Activated T-helper 1 cell treated with anti-CD3 and anti-CD28 coated beads, Interleukin-2, amount 50 U/mL, for 16 hours (primary cell): ENCODE measurements at places on chromosomes 11 and 22.

GRCh38 chr11:100629671-100630070 lies 57.4 kb upstream of the ARHGAP42 start:
- DNase-seq: no peak

- no peak for DNase-seq
Observed at GRCh38 chr11:65116370-65117205, 913 bp downstream of the ZNHIT2 start.

DNA sequence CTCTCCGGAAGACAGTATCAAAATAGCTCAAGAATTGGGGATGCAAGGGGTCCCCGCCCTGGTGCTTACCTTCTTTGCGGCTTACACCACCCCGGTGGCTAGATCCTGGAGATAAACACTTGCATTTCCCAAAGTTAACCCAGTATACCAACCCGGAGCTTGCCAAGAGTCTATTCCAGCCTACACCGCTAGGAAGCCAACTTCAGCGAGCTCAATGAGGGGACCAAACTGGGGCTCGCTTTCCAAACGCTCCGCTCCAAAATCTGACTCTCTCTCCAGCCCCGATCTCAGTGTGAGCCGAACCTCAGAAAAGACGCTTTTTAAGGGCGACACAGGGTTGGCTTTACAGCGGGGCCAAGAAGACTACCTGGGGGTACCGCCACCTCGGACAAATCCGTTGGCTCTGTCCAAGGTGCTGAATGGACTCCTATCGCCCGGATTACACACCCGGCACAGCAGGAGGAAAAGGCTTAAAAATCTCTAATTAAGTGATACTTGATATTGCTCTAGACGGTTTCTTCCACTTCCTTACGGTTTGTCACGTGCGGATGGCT lies 20.1 kb upstream of the BDNF start:
- no peak for DNase-seq

DNA sequence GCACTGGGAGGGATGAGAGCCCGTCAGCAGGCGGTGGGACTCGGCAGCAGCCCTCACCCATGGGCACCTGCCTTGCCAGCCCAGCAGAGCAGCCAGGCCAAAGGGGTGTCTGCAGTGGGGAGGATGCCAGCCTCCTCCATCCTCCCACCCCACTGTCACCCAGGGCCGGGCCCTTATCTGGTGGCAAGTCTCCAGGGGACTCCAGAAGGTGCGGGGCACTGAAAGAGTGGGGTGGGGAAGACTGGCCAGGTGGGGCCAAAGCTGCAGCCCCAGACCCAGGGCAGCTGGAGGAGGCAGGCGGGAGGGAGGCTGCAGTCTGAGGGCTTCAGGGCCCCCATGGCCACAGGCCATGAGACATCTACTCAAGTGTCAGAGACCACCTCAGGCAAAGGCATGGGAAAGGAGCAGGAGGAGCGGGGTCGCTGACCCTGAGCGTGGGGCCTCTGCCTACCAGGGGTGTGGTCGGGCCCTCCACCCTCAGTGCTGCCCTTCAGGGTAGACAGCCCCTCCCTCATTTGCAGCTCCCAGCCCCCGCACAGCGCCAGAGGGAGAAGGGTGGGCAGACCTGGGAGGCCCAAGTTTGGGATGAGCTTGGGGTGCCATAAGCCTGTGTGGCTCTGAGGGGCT lies 3.5 kb downstream of the DGCR6L start:
- no peak for DNase-seq

DNA sequence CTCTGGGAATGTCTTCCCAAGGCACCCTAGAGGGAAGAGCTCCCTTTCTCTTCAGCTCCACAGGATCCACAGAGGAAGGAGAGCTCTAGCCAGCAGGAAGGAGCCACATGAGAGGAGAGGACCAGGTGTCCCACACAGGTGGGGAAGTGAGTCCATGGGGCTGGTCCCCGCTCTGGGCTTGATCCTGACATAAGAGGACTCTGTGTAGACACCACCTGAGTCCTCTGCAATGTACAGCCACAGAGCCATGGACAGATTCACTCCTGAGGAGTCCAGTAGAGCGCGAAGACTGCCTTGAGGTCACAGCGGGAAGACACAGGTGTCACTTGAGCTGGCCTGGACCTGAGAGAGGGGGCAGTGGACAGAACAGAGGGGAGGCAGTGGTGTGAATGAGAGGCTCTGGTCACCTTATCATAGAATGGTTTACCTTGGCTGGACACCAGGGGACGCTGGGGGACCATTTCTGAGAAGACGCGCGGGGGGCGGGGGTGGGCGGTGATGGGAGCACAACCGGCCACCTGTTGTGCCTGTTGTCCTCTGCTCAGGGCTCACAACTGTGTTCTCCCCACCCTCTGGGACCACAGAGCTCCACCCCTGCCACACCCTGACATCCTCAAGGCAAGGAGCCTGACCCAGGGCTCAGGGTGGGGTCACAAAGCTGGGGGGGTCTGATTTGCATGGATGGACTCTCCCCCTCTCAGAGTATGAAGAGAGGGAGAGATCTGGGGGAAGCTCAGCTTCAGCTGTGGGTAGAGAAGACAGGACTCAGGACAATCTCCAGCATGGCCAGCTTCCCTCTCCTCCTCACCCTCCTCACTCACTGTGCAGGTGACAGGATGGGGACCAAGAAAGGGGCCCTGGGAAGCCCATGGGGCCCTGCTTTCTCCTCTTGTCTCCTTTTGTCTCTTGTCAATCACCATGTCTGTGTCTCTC lies 128.2 kb downstream of the ZNF280B start:
- no peak for DNase-seq

DNA sequence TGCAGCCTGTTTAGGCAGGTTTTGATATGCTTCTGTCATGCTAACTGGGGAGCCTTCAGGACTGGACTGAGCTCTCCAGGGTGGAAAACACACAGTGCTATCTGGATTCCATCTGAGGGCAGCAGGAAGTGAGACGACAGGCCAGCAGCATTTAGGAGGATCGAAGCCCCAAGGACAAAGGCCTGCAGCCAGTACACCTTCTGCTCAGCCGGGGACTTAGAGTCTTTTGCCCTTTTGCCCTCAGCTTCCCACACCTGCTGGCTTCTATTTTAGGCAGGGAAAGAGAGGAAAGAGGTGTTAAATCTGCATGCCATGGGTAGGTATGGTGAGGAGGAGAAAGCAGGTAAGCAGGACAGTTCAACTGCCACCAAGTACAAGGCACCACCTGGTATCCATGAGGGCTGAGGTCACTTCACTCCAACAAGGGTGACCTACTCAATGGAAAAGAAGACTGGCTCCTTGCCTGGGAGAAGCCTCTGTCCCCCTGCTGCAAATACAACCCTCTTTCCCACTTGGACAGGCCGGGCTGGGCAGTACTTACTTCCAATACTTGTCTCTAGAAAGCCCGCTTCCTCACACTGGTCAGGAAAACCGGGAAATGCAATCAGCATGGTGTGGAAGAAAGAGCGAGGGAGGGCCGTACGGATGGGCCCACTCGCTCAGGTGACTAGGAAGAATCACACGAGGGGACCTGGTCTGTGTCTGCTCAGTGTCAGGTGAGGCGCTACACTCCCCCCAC lies 12.3 kb downstream of the LARGE2 start:
- no peak for DNase-seq

DNA sequence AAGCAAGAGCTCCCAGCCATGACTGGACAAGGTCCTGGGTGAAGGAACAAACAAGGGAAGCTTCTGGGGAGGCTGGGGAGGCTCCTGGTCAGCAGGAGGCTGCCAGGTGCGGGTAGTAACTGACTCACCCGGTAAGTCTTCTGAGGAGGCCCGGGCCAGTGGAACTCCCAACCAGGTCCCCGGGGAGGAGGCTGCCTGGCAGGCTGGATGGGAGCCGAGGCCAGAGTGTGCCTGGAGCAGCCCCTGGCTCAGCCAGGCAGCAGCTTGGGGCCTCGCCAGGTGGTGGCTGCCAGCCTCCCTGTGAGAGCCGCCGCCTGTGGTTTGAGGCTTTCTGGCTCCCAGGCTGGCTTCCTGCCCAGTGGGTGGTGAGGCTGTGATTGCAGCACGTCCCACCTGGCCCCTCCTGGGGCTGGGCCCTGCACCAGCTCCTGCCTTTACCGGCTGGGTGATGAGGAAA lies 46.2 kb downstream of the IGF2 start:
- DNase-seq: peak; percentile 48

DNA sequence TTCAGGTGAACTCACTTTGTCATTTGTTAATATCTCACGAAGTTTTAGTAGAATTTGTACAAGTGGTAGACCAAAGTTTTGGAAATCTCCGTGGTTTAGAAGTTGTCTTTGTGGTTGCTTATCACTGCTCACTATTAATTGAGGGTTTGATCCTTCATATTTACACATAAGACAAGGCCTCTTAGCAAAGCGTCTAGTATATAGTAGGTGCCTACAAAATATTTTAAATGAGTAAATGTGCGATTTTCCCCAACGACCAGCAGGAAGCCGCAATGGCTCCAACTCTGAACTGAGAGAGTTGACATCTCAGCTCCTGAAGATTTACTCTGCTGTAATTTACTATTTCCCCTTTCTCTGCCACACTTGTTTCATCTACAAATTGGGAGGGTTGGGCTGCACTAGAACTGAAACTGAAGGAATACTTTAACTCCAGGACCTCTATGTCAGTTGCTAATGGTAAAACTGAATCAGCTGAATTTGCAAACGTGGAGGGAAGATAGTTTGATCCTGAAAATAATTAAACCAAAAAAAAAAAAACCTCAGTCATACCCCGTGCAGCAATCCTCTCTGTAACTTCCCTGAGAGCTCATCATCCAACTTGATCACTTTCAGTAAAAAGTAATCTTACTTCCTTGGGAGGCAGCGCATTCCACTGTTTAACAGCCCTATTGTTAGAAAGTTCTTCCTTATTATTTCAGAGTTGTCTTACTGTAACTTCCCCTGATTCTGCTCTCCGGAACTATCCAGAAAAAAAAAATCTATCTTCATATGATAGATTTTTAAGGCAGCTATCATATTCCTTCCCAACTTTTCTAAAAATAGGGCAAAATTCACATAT lies 1.3 kb upstream of the SBF2 start:
- no peak for DNase-seq

DNA sequence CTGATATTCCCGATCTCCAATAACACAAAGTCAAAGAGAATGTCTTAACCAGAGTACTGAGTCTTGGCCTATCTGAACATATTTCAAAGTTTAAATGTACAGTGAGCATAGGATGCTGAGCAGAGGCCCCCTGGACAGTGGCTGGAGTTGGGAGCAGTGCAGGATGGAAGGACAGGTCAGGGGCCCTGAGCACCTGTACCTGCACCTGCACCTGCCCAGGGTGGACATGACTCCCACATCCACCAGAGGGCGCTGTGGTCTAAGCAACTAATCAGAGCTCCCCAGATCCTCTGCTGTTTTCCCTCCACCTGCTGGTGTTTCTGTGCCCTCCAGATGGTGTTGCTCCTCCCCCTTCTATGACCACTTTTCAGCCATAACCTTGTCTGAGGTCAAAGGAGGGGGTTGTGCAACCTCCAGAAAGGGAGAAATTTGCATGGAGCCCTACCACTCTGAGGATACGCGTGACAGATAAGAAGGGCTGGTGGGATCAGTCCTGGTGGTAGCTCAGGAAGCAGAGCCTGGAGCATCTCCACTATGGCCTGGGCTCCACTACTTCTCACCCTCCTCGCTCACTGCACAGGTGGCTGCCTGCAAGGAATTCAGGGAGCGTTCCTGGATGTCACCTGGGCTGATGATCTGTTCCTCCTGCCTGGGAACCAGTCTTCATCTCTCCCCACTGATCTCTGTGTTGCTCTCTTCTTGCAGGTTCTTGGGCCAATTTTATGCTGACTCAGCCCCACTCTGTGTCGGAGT lies 49.1 kb upstream of the VPREB1 start:
- peak; percentile 66 for DNase-seq

DNA sequence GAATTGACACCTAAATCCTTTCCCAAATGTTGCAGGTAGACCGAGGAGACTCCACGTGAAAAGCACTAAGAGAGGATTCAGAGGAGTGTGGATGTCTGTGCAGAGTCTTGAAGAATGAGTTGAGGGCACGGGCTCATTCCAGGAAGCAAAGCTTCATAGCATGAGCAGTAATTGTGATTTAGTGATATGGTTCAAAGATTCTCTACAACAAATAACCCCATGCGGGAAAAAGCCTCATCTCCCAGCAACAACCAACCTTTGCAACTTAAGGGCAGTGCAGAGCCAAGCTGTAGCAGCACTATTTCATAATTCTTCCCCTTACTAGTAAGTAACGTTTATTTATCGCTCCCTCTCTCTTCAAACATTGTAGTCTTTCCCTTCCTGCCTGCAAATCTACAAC lies 87.5 kb upstream of the CLMP start:
- DNase-seq: no peak

DNA sequence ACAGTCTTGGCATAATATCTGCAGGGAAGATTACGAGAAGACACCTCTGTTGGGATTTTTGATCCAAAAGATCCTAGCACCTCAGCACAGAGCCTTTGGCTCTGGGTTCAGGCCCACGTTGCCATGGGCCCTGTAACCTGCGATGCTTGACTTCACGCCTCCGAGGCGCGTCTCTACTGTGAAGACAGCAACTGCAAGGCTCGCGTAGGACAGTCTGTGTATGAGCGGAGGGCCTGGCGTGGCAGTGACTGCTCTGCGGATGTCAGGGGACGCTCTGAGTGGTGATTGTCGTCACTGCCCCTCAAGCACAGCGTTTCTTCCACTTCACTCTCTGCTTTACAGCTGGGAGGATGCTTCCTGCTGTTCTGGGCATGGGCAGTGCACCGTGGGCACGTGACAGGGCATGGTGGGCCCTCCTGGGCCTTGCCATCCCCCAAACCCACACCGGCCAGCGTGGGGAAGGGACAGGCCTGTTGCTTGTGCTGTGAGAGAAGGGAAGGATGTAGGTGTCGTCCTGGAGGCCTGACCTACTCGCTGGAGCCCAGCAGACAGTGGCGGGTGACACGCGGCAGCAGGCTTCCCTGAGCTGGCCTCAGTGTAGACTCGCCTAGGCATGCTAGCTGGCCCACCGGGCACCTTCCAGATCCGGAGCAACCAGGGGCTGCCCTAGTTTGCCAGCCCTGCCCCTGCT lies 26.5 kb downstream of the GLB1L2 start:
- no peak for DNase-seq

- DNase-seq: no peak
Observed at GRCh38 chr11:5043380-5043779, 2.9 kb upstream of the OR52J3 start.

- DNase-seq: no peak
Observed at GRCh38 chr11:118067006-118067405, 9.9 kb upstream of the TMPRSS4 start.
